Nephron progenitor cell (in vitro differentiated cells): ENCODE measurements at places on chromosomes 1 and 21.

GRCh38 chr1:44239331-44239960 lies 26.2 kb downstream of the DMAP1 start:
- H3K4me1 ChIP-seq = peaks cover 94% of the 10 kb centered on the region
- H3K4me3 ChIP-seq = peak overlapping the region; percentile 52
- H3K27me3 ChIP-seq = peaks cover 26% of the 10 kb centered on the region
- peak; percentile 58 for DNase-seq
- H3K36me3 ChIP-seq = peaks cover 12% of the 10 kb centered on the region
- H3K27ac ChIP-seq = peak overlapping the region; percentile 53

DNA sequence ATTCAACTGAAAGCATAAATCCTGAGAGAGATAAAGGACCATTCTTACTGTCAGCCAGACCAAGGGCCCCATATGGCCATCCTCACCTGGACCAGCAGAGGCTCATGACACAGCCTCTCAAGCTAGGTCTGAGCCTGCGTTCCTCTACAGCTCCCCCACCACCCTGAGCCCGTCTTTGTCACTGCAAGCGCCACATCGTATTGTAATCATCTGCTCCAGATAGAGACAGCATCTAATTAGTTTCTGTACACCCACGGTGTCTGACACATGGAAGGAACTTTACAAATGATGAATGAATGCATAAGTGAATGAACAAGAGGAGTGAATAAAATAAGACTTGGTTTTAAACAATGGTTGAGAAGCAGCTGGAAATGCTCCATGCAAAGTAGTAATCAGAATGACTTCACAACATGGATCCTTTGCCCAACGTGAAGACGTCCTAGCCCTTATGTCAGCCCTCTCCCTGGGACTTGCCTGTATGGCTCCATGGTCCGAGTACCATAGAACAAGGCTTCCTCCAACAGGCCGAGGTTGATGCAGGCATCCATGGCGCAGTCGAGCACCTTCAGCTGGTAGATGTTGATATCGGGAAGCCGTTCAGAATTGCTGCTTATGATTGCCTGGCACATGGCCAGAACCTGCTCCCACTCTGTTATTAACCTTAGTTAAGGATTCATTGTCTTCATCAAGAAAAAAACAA lies 648.9 kb downstream of the SMYD3 start:
- no peak overlapping the region for H3K4me3 ChIP-seq
- H3K27ac ChIP-seq = peak overlapping the region; percentile 69
- DNase-seq = no peak
- H3K36me3 ChIP-seq = peaks cover 52% of the 10 kb centered on the region
- peaks cover 73% of the 10 kb centered on the region for H3K4me1 ChIP-seq

DNA sequence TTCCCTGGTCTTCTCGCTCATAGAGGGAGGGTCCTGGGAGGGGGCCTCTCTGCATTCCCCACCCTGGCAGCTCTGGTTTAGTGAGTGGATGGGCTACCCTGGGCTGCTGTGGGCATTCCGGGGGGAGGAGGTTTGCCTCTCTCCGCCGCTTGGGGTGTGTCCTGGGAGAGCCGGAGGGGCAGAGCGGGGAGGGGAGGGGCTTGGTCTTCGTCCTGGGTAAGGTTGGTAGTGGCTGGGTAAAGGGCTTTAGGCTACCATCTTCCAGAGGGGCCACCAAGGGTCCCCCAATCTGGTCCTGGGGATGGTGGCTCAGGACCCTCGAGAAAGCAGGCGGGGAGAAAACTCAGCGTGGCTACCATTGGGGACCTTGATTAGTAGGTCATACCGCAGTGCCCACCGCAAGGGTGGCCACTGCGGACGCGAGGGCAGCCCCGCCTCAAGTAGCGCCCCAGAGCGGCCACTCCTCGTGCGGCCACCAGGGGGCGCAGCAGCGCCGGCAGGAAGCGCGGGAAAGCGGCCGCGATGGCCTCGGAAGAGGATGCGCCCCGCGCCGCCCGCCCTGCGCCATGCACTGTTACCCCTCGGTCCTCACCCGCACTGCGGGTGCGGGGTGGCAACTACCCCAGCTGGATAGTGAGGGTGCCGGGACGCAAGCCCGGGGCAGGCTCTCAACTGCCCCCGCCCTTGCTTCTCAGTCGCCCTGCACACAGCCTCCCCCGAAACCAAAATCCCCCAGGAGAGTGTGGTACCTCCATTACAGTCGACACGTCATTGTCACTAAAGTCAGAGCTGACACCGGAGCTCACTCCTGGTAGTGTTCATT lies 44.1 kb upstream of the SLC25A33 start:
- H3K27me3 ChIP-seq = peaks cover 13% of the 10 kb centered on the region
- no peaks in the 10 kb centered on the region for H3K36me3 ChIP-seq
- H3K27ac ChIP-seq = no peak overlapping the region
- peak overlapping the region; percentile 42 for H3K4me3 ChIP-seq
- peak; percentile 78 for DNase-seq
- H3K4me1 ChIP-seq = peaks cover 5% of the 10 kb centered on the region

GRCh38 chr1:237814319-237814924 lies 76.3 kb downstream of the ZP4 start:
- no peaks in the 10 kb centered on the region for H3K27me3 ChIP-seq
- H3K36me3 ChIP-seq = no peaks in the 10 kb centered on the region
- no peak for DNase-seq
- H3K27ac ChIP-seq = no peak overlapping the region
